Activated CD4-positive, alpha-beta T cell treated with anti-CD3 and anti-CD28 coated beads, Interleukin-2, amount 10 ng/mL, durations not matched to agents 24 days and 14 days (primary cell): ENCODE measurements at places on chromosomes 4 and X. TPM values are rescaled to one million over a fixed set of nuclear protein-coding genes. Genes with fewer than 3 reads are reported as not detected.

- DNase-seq, result peak; percentile 83
Measured at GRCh38 chr4:7761720-7762119, 177.9 kb downstream of the AFAP1 start.

GRCh38 chr4:78928835-78929234, 10.4 kb downstream of the PAQR3 start:
- no peak for DNase-seq

DNA sequence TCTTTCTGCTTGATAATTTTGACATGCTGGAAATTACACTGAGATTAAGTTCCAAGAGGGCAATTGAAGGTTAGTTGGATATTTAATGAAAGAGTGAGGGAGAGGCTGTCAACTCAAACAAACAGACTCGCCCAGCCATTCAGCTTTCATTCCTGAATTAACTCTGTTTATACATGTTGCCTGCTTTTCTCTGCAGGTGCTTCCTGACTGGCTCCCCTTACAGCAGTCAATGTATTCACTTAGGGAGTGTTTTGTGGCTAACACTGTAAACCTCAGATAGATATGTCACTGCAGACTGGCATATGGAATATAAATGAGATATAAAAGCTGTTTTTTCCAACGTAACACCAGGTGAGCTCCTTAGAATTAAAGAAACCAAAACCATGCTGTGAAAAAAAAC, 28.7 kb downstream of the TMPRSS11A start:
- no peak for DNase-seq

GRCh38 chr4:28948501-28948900, 1771.7 kb upstream of the PCDH7 start:
- DNase-seq, result no peak

PSAPL1 gene
- not detected in 2 replicates for total RNA-seq
